ENCODE measurements at places on chromosomes 16 and 17. TPM values are rescaled to one million over a fixed set of nuclear protein-coding genes. Genes with fewer than 3 reads are reported as not detected.

DNA sequence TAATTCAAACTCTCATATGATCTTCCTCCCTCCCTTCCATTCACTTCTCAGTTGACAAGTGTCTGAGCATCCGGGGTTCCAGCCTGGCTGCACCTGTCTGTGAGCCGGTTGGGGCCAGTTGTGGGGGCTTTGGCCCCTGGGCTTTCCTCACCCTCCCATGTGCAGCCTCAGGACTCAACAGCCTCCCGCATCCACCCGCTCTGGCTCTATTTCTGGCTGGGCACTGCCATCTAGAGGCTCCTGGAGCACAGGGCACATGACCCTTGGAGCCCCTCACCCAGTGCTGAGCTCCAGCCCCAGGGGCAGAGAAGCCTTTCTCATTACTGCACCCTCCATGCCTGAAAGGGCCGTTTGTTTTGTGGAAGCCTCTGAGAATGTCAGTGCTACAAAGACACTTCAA is 43.3 kb downstream of the HAPSTR1 start:
- no peak overlapping the region for H3K27ac ChIP-seq
- H3K27me3 ChIP-seq: peaks cover 8% of the 10 kb centered on the region
- peaks cover 1% of the 10 kb centered on the region for H3K36me3 ChIP-seq
- H3K4me1 ChIP-seq: peaks cover 12% of the 10 kb centered on the region
- peak; percentile 79 for DNase-seq

GRCh38 chr17:7413346-7413985 is 5.8 kb downstream of the NLGN2 start:
- no peak for DNase-seq
- H3K4me1 ChIP-seq: no peaks in the 10 kb centered on the region
- no peak overlapping the region for H3K27ac ChIP-seq
- no peaks in the 10 kb centered on the region for H3K36me3 ChIP-seq
- no peaks in the 10 kb centered on the region for H3K27me3 ChIP-seq
- no peak overlapping the region for H3K4me3 ChIP-seq

DNA sequence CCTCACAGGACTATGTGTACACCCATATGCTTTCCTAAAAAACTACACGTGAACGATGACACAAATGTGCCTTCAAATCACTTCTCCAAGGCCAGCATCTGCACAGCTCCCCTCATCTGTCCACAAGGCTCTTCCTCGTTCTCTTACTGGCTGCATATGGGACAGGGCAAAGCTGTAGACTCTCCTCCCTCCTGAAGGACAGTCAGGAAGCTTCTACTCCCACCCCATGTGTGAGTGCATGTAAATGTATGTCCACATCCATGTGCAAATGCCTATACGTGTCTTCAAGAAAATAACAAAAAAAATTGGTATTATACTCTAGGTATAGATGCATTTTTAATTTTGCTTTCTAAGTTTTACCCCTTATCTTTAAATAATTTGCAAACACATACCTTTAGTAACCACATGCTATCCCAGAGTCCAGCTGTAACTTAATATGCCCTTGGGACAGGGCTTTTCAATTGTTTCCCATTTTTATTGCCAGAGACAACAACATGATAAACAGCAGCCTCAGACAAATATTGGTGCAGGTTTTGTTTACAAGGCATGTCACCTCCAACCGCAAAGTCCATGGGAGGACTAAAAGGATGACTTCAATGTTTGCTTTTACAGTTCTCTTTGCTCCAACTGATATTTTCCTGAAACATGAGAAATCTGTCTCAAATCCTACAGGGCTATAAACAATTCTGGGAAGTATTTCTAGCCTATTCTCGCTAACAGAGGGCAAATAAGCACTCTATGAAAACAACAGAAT is 31.6 kb upstream of the FAAP100 start:
- no peak overlapping the region for H3K27ac ChIP-seq
- no peak overlapping the region for H3K4me3 ChIP-seq
- H3K36me3 ChIP-seq: peaks cover 57% of the 10 kb centered on the region
- H3K27me3 ChIP-seq: no peaks in the 10 kb centered on the region

DNA sequence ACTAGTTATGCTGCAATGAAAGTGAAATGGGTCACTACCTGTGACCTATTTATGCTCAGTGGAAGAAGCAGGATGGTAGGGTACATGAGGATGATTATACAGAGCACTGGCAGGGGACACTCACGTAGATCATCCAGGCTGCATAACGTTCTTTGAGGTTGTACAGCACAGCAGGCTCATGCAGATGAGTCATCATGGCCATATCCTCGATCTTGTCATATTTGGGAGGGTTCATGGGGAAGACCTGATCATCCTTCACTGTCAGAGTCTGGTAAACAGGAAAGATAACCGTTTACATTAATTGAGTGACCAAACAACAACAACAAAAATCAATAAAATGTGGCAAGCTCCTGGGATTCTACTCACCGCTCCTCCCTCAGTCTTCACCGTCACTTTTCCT is 2.1 kb downstream of the MYH2 start:
- no peak overlapping the region for H3K27ac ChIP-seq
- no peaks in the 10 kb centered on the region for H3K36me3 ChIP-seq
- peaks cover 5% of the 10 kb centered on the region for H3K27me3 ChIP-seq
- DNase-seq: no peak
- no peaks in the 10 kb centered on the region for H3K4me1 ChIP-seq
- H3K4me3 ChIP-seq: no peak overlapping the region

- H3K4me3 ChIP-seq: no peak overlapping the region
- H3K4me1 ChIP-seq: no peaks in the 10 kb centered on the region
- H3K27me3 ChIP-seq: no peaks in the 10 kb centered on the region
- no peak overlapping the region for H3K27ac ChIP-seq
Observed at GRCh38 chr16:51820176-51820575, 669.1 kb upstream of the SALL1 start.

DNA sequence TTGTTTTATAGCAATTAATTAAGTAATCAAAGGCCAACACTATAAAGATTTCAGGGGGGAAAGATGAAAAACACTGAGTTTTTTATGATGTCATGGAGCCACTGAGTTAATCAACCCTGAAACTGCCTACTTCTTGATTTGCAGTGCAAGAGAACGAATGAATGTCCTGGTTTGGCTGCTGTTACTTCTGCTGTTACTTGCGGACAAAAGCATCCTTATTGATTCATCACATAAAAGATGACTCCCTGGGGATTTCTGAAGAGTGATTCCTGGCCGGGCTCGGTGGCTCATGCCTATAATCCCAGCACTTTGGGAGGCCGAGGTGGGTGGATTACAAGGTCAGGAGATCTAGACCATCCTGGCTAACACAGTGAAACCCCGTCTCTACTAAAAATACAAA is 10.9 kb upstream of the SPNS3 start:
- DNase-seq: no peak
- no peak overlapping the region for H3K27ac ChIP-seq
- H3K4me3 ChIP-seq: no peak overlapping the region
- peaks cover 3% of the 10 kb centered on the region for H3K4me1 ChIP-seq

- no peak overlapping the region for H3K27ac ChIP-seq
- no peak overlapping the region for H3K4me3 ChIP-seq
- DNase-seq: no peak
- H3K36me3 ChIP-seq: peaks cover 25% of the 10 kb centered on the region
- no peaks in the 10 kb centered on the region for H3K4me1 ChIP-seq
Observed at GRCh38 chr16:88003316-88003715, 52.1 kb downstream of the BANP start.

GRCh38 chr17:66548659-66549310 is 246.4 kb downstream of the PRKCA start:
- H3K4me3 ChIP-seq: no peak overlapping the region
- DNase-seq: no peak
- peaks cover 24% of the 10 kb centered on the region for H3K36me3 ChIP-seq
- peak overlapping the region; percentile 88 for H3K27ac ChIP-seq
- H3K4me1 ChIP-seq: peaks cover 59% of the 10 kb centered on the region

- H3K27me3 ChIP-seq: peaks cover 52% of the 10 kb centered on the region
- no peak overlapping the region for H3K27ac ChIP-seq
- H3K4me1 ChIP-seq: peaks cover 22% of the 10 kb centered on the region
Observed at GRCh38 chr17:81393684-81394376, 1.4 kb upstream of the BAHCC1 start.

GRCh38 chr17:79533116-79533515 is 77.7 kb downstream of the RBFOX3 start:
- DNase-seq: no peak
- H3K36me3 ChIP-seq: no peaks in the 10 kb centered on the region
- no peaks in the 10 kb centered on the region for H3K4me1 ChIP-seq
- no peak overlapping the region for H3K4me3 ChIP-seq
- H3K27me3 ChIP-seq: peaks cover 19% of the 10 kb centered on the region

- DNase-seq: no peak
- no peaks in the 10 kb centered on the region for H3K27me3 ChIP-seq
- no peaks in the 10 kb centered on the region for H3K36me3 ChIP-seq
- no peak overlapping the region for H3K4me3 ChIP-seq
Observed at GRCh38 chr16:76370344-76370743, 93.1 kb downstream of the CNTNAP4 start.

DNA sequence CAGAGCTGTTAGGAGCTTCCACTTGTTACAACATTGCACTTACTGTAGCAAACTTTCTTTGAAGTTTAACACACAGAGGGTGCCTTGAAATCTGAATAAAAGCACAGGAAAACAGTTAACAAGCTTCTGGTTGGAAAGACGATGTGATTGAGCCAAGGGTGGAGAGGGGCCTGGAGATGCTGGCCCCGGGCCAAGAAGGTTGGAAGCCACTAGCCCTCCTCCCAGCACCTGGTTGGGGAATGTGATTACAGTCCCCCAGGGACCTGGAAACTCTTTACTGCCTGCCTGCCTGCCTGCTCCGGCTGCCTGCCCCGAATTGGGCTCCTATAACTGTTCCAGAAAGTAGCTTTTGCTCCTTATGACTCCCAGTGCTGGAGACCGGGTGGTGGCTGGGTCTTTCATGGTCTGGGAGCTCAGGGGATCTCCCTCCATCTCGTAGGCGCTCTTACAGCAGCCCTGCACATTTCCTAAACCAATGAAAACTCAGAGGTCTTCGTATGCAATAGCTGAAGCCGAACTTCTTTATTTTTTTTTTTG is 48.0 kb upstream of the ZFHX3 start:
- DNase-seq: no peak
- no peaks in the 10 kb centered on the region for H3K27me3 ChIP-seq
- no peak overlapping the region for H3K27ac ChIP-seq
- H3K4me3 ChIP-seq: no peak overlapping the region
- H3K4me1 ChIP-seq: no peaks in the 10 kb centered on the region

DNA sequence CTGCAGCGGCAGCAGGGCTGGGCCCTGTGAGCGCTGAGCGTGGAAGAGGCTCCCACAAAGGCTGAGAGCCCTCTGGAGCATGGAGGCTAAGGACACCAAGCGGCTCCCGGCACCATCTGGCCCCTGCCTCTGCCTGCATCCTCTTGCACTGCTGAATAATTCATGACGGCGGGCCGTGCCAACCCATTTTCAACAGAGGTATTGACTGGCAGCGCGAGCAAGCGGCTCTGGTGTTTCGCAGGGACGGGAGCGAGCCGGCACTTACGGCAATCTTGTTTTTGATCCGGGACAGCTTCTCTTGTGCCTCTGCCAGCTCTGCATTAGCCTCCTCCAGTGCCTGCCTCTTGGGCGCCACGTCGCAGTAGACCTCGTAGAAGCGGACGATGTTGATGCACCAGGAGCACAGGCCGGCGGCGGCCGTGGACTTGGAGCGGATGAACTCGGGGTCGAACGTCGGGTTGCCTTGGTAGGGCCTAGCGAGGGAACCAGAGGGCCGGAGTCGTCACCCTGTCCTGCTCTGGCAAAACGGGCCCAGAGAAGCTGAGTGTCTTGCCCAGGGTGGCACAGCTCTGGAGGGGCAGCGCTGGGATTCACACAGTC is 80.4 kb downstream of the PGS1 start:
- no peak overlapping the region for H3K27ac ChIP-seq
- H3K4me1 ChIP-seq: no peaks in the 10 kb centered on the region
- H3K27me3 ChIP-seq: no peaks in the 10 kb centered on the region
- no peak overlapping the region for H3K4me3 ChIP-seq
- DNase-seq: no peak
- no peaks in the 10 kb centered on the region for H3K36me3 ChIP-seq

DNA sequence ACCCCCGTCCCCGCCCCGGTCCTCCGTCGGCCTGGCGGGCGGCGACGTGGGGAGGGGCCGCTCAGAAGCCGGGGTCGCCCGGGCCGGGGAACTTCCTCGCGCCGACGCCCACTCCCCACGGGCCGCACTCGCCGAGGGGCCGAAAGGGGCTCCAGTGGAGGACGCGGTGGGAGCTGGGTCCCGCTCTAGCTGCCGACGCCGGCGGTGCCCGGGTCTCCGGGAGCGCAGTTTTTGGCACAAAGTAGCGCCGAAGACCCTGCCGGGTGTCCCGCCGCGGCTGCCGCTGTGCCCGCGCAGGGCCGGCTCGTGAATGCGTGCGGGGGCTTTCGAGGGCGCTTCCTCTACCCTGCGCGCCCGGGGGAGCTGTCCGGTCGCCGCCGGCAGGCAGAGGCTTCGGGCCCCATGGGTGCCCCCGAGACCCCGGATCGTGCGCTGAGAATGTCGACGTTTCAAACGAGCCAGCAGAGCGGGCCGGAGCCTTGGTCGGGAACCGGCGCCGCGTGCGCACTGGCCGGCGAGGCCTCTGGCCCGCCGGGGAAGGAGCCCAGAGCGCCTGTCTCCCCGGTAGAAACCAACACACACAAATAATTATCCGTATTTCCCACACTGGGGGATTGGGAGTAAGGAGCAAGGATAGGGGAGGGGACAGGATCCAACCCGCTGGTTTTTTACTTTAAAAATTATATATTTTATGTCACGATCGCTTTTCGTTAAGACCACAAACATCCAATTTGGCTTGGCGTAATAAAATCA is 46.6 kb upstream of the SLC38A10 start:
- H3K4me1 ChIP-seq: peaks cover 21% of the 10 kb centered on the region
- H3K27ac ChIP-seq: no peak overlapping the region
- no peaks in the 10 kb centered on the region for H3K36me3 ChIP-seq
- peaks cover 42% of the 10 kb centered on the region for H3K27me3 ChIP-seq

DNA sequence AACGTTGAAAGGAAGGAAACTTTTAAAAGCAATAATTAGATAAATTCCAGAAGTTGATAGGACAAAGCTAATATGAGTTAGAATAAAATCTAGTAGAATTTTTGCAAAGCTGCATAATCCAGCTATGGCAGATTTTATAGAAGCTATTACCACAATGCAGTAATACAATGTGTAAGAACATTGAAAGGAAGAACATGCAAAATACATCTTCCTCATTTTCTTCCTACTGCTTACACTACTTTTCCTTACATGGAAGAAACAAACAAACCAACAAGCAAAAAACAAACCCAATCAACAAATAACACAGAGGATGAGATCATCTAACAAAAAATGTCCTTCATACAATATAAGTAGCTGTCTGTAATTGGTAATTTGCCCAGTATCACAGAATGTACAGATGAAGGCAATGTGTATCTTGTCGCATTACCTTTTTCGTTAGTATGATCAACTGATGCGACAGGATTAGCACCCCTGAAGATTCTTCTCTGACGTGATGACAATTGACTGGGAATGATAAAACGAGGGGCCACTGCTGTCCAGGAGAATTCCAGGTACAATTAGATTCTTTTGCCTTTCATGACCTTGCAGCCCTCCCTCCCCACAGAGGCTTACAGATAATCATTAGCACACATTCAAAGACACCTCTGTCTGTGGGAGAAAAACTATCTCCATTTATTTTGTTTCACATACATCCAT is 21.2 kb upstream of the LRRC37A start:
- H3K27me3 ChIP-seq: peaks cover 2% of the 10 kb centered on the region
- no peaks in the 10 kb centered on the region for H3K36me3 ChIP-seq
- no peak overlapping the region for H3K27ac ChIP-seq

The WNT9B gene
- total RNA-seq: not detected

The ATAD5 gene
- total RNA-seq: 30.0 TPM

The PPL gene
- 0.05 TPM for total RNA-seq

The GOSR1 gene
- 39.9 TPM for total RNA-seq

The TAT gene
- total RNA-seq: not detected

The CHAD gene
- total RNA-seq: not detected

The COG4 gene
- 40.2 TPM for total RNA-seq

The FHOD1 gene
- 96.3 TPM for total RNA-seq

The SCGB1C2 gene
- total RNA-seq: not detected

The E4F1 gene
- total RNA-seq: 19.6 TPM

The BMERB1 gene
- total RNA-seq: 7.7 TPM

The BCL6B gene
- 1.3 TPM for total RNA-seq

The PYDC1 gene
- not detected for total RNA-seq

Data from activated CD4-positive, alpha-beta memory T cell treated with anti-CD3 and anti-CD28 coated beads for 36 hours (primary cell).